ENCODE measurements at places on chromosomes 5 and 9.

- no peak for DNase-seq
These were observed 56.7 kb downstream of the SLC1A1 start for GRCh38 chr9:4547016-4547415.

DNA sequence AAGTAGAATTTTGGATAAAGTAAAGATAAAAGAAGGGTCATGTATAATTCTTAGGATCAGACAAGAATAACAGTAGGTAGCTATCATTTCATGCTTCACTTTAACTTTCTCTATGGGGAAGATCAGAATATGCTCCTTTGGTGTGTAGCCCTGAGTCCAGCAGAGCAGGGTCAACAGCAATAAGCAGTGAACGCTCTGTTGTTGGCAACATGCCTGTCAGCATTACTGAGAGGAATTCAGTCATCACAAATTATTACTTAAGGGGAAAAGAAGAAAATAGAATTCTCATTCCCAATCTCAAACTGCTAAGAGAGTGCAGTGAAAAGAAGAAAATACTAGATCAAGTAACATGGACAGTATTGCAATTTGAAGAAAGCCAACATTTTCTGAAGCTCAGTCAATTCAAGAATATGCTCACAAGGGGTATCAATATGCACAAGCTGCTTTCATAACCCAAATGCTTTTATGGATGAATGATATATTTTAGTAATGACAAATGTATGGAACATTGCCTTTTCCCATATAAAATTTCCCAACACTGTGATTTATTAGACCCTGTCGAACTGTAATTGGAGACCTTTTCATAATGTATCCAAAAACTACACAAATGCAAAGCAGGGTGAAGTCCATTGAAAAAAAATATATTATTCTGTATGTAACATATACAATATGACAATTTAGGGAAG lies 1359.4 kb downstream of the EFNA5 start:
- no peak for DNase-seq

DNA sequence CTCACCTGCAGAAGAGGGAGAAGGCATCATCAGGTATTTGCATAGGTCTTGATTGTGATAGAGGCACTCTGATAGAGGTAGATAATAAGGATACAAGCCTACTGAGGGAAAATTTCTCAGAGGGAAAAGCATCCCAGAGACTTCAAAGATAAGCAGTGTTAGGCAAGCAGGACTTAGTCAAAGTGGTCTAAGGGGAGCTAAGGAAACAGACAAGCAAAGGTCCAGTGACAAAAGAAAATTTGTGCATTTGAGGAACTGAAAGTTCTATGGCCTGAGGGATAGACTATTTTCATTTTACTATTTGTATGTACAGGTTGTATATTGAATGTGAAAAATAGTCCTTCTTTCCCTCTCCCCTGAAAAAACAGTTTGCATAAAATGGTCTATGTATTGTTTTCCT lies 27.4 kb downstream of the OXCT1 start:
- DNase-seq, result no peak

DNA sequence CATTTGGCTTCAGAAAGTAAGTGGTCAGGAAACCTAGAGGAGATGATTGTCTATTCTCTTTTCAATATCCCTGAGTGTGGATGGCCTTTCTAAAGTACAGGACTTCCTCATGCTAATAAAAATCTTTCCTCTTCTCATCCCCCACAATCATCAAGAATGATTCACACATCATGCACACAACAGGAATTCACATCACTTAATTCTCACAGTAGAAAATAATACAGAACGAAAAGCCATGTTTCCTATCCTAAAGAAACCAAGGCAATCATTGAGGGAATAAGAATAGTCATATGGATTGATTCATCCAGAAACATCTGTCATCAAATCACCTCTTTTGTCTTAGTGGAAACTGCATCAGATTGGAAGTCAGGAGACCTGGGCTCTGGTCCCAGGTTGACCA lies 203.1 kb upstream of the PIK3R1 start:
- DNase-seq, result no peak

- no peak for DNase-seq
These were observed 42.3 kb upstream of the JMY start for GRCh38 chr5:79193643-79194042.

- peak; percentile 64 for DNase-seq
These were observed 6.9 kb upstream of the GSN start for GRCh38 chr9:121261107-121261460.

GRCh38 chr9:131963072-131964030 lies 116.3 kb downstream of the MED27 start:
- DNase-seq, result no peak

- DNase-seq, result no peak
These were observed 238.6 kb downstream of the FANCC start for GRCh38 chr9:95078939-95079338.

DNA sequence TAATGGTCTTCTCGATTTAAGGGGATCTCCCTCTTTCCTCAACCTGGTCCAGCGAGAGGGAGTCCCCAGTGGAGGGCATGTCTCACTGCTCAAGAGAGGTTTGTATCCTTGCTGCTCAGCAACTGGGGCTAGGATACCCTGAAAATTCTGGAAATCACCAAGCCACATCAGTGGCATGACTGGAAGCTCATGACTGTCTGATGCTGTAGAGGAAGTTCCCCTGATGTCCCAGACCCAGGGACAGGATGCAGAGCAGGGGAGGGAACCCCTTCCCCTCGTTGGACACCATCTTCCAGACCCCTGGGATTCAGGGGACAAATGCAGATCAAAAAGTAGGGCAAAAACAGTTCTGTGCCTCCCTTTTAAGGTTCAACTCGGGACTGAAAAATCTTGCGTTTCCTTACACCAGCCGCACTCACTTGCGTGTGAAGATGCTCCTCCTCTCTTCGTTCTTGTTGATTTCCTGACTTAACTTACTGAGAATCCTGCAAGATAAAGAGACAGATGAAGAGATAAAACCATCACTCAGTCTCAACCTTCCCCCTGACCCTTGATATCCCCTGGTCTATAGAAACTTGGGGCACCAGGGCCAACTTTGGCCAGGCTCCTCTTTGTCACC lies 22.1 kb downstream of the LCP2 start:
- no peak for DNase-seq

- no peak for DNase-seq
These were observed 24.3 kb upstream of the NEURL1B start for GRCh38 chr5:172616730-172617129.

DNA sequence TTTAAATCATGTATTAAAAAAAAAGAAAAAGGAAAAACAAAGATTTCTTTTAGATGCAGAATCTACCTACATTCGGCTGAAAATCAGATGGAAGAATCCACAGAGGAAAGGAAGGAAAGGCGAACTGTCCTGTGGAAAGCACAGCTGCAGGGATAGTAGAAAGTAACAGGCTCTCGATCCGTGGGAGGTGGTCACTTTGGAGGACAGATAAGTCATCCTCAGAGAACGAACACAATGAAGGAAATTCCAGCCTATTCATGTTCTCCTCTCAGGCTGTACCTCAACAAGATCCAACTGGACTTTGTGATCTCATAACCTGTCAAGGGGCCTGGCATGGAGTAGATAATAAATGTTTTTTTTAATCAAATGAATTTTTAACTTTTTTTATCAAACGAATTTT lies 72.8 kb downstream of the NR6A1 start:
- peak; percentile 73 for DNase-seq

DNA sequence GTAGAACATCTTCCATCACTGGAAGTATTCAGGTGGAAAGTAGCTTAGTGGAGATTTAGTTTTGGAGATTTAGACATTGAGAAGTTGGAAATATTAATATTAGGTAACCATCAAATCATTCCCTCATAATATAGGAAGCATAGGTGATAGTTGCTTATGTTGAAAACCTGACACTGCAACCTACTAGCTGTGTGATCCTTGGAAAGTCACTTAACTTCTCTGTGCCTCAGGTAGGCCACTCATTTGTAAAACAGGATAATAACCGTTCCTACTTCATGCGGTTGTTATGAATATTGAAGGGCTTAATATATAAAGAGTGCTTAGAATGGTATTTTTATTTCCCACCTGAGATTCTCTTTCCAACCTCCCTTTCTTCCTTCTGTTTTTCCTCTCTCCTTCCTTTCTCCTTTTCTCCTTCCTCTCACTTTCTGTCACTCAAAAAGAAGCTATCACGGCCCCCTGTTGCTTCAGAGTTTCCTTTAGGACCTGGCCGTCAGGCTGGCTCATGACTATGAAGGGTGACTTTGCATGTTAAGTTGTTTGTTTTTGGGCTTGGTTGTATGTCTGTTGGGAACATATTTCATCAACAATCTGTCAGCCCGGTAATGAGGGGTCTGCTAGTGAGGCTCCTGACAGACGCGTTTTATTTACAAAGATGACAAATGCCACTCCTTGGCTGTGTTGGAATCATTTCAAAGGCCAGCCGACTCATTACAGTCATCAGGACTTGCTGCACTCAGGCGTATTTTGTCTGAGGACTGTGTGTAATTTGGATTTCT lies 31.0 kb downstream of the DOCK2 start:
- DNase-seq, result peak; percentile 85

GRCh38 chr9:3646226-3646625 lies 120.4 kb upstream of the RFX3 start:
- no peak for DNase-seq

GRCh38 chr5:140833993-140834392 lies at the start of gene PCDHA7:
Gene PCDHA7, plus strand, starts transcription at chr5:140834269. Its CDS starts 115 bp downstream, at chr5:140834384.
- no peak for DNase-seq

- DNase-seq, result no peak
These were observed 59.9 kb upstream of the ARRDC3 start for GRCh38 chr5:91443023-91443422.

- DNase-seq, result no peak
These were observed 134.3 kb upstream of the CDH9 start for GRCh38 chr5:27172693-27173092.

DNA sequence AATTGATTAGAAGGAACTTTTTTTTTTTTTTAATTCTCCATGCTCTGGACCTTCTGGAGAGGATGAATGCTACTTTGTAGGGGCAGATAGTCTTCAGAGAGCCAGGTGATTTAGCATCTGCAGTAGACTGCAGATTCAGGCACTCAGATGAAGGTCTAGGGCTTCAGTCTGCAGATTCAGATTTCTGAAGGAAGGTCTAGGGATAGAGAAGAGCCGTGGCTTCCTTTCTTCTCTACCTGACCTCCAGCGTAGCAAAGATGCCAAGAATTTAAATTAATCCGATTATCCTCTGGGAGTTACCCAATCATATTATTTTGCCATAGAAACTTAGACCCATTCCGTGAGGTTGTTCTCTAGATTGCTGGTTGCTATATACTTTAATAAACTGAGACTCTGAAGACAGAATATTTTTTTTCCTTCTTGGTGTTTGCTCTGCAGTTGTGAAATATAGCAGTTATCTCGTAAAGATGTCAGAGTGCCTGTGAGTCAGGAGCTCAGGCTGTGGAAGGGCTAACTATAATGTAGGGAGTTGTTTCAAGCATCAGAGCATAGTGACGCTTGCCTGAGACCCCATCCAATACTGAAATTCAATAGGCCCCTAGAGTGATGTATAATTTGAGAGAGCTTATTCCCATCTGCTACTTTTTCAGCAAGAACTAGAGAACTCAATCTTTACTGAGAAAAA lies 132.7 kb upstream of the SLC12A2 start:
- no peak for DNase-seq

DNA sequence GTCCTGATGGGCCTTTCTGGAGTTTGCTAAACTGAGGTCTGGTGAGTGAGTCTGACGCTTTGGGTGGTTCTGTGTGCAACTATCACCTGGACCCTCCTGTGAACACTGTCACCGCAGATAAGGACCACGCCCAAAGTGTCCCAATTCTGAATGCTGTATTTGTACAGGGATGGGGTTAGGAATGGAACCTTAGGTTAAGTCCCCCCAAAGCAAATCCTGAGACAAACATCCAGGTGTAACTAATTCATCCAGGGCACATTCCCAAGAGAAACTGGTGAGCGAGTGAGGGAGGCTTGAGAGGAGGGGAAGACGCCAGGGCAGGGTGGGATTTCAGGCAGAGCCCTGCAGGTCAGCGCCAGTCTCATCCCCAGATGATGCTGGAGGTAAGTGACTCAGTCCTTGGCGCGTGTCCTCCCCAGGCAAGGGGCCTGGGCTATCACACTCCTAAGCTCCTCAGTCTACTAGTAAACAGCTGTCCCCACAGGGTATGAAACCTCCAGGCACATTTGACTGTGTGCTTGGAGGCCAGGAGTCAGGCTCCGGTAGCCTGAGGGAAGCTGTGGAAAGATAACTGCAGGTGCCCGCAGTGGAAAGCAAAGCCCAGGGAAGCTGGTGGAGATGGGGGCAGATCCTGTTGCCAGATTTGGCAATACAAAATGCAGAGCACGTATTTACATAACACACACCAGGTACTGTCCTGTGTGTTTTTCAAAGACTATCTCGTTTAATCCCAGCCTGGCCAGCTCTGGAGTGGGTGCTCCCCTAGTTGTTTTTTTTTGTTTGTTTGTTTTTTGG lies 66.7 kb downstream of the IL6ST start:
- no peak for DNase-seq

- no peak for DNase-seq
These were observed 11.3 kb upstream of the SCGB3A1 start for GRCh38 chr5:180602481-180603075.

DNA sequence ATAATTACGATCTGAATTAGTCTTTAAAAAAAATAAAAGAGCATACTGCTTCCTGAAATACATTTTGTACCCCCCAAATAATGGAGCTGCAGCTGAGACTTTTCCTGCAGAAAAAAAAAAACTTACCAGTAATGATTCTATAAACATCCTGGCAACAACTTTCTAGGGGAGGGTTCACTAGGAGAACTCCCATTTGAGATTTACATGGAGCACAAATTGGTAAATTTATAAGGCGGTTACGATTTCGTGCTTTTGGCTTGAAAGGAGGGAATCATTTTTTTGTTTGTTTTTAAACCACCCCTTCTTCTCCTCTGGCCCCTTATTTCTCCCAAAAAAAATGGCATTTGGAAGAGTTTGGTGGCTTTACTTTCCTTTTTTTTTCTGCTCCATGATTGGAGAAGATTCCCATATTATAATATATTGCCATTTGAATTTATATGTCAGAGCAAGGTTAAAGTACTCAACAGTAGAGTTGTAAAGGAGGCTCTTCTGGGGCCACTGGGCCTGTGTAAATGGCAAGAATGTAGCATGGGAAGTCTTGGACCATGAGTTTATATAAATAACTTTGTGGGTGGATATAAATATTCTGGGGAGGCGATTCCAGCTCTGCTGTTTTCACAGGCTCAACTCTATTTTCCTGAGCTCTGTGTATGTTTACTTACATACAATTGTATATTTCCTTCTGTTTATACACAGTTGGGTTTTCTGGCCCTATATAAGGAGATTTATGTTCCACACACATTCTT lies 159.9 kb downstream of the CSNK1G3 start:
- no peak for DNase-seq

GRCh38 chr5:142618130-142618523 lies 67.8 kb downstream of the FGF1 start:
- DNase-seq, result no peak

GRCh38 chr9:70410368-70410767 lies 4.1 kb downstream of the KLF9 start:
- peak; percentile 31 for DNase-seq
